Ecto neural progenitor cell (in vitro differentiated cells): ENCODE measurements at places on chromosomes 1 and 21.
A peak's percentile ranks its signal among the peaks of the same experiment; 100 is the strongest.

DNA sequence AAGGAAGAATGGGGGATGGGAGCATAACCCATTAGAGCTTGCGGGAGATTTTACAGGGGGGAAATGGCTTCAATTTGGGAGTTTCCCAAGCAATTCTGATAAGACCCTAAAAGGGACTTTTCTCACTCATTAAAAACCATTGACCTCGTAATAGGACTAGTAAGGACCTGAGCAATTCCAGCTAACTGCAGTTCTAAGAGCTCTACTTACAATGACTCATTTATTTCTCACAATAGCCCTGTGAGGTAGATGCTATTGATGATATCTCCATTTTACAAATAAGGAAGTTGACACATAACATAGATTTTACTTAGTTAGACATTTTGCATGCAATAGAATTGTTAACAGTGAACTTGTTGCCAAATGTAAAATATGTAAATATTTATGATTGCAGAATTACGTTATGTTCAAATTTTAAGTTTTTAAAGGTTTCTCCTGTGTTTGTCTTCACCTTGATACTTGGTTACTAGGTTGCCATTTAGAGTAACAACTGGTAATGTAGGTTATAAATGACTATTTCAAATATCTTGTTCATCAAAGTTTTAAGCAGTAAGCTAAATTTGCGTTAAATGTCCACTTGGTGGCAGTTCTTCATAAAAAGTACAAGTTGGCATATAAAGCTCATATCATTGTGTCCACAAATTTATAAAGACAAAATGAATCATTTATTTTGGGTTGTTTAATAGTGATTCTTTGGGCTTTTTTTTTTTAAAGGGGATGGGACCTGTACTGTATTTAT lies 182.0 kb downstream of the PLA2G4A start:
- no peak for DNase-seq

DNA sequence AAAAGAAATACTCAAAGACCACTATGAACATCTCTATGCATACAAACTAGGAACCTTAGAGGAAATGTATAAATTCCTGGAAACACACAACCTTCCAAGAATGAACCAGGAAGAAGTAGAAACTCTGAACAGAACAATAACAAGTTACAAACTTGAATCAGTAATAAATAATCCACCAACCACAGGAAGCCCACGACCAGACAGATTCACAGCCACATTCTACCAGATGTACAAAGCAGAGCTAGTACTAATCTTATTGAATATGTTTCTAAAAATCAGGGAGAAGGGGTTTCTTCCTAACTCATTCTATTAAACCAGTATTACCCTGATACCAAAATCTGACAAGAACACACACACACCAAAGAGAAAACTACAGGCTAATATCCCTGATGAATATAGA lies 263.8 kb downstream of the NCAM2 start:
- no peak for DNase-seq

GRCh38 chr1:192448026-192448578 lies 127.5 kb upstream of the RGS1 start:
- DNase-seq: no peak

DNA sequence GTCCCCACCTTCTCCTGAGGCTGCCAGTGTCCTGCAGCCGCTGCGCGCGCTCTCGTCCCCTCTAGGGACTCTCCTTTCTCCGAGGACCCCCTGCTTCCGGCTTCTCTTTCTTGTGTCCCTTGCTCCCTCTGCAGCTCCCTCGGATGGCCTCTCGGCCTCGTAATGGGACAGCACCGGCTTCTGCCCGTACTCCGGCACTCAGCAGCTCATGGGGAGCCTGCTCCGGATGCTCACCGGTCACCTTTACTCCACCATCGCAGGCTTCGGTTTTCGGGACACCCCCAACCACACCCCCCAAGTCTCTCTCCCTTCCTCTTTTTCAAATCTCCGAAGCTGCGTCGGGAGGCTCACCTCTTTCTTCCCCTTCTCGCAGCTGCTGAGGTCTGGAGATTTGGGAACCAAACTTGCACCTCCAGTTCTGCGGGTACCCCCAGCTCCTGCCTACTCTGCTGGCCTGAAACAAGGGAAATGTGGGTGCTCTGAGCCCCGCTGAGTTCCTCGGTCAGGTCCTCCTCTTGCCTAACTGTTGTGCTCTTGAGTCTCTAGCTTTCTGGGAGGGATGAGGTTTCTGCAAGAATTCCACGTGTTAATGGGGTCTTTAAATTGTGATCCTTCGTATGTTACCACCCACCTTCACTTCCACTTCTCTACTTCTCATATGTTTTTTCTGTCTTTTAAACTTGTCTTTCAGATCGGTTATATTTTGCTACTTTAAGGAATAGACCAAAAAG lies 930 bp downstream of the CDC14A start:
- DNase-seq: peak; percentile 77
